Suppressor macrophage treated with lipopolysaccharide for 1 hour (primary cell): ENCODE measurements at places on chromosomes 5 and 9.

DNA sequence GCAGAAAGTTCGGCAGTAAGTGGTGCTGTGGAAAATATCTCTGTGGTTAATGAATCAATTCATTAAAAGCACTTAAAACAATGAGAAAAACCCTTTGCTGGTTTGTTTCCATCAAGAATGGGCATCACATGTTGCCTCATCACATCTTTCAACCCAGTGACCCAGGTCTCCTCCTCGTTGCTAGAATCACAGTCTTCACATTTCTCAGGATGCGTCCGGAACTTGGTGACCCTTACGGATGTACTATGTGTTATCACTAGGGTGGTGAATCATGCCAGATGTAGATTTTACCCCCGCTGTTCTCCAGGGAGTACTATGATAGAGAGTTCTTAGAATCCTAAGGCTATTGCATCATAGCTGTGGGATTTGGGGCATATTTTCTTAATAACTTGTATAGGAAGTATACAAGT, 217.9 kb upstream of the KLF4 start:
- no peak for DNase-seq

GRCh38 chr5:128212191-128212806, 128.7 kb downstream of the SLC12A2 start:
- no peak for DNase-seq

GRCh38 chr5:124462751-124463150, 283.7 kb downstream of the ZNF608 start:
- DNase-seq: no peak

GRCh38 chr5:882253-883183, 10.1 kb downstream of the BRD9 start:
- DNase-seq: no peak

DNA sequence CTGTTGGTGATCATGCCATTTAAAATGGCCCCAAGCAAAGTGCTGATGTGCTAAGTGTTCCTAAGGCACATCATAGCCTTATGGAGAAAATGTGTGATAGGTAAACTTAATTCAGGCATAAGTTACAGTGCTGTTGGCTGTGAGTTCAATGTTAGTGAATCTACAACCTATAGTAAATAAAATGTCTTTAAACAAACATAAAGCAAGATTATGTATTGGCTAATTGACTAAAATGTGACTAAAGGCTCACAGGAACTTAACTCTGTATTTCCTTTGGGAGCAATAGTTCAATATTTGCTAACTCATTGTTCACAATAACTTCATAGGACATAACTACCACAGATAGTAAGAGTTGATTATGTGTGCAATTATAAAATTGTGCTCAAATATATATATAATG, 49.4 kb upstream of the LRRC19 start:
- no peak for DNase-seq

DNA sequence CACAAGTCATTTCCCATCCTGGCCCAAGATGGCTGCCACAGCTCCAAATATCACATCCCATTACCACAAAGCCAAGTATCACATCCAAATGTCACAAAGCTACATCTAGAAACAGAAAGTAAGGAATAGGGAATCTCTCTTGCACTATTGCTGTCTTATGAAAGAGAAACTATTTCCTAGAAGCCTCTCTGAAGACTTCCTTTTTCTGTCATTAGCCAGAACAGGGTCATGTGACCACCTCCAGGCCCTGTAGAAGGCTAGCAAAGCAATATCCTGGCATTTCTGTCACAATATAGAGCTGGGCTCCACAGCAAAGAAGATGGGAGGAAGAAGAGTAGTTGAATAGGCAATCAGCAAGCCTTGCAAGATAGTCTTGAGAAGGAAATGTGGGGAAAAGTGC, 99.2 kb downstream of the SH3TC2 start:
- peak; percentile 89 for DNase-seq

- DNase-seq: peak; percentile 41
Observed at GRCh38 chr9:127554966-127555839, 56.9 kb upstream of the STXBP1 start.

GRCh38 chr9:32551276-32552051, 663 bp upstream of the SMIM27 start:
- peak; percentile 85 for DNase-seq

DNA sequence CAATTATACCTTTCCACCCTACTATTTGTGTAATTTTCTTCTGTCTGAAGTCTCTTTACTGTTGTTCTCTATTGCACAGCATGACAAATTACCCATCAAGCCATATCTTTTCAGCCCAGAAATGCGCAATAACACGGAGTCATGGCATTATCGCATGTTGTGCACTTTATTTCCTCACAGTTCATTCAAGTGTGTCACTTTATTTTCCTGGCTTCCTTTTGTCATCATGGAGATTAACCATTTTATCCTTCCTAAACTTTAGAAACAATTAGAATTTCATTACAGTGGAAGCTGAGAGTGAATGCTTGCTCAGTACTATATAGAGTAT, 41.3 kb upstream of the MEF2C start:
- no peak for DNase-seq
